NCI-H510A (cell line): ENCODE measurements at places on chromosomes 16 and 17.
A peak's percentile ranks its signal among the peaks of the same experiment; 100 is the strongest.

DNA sequence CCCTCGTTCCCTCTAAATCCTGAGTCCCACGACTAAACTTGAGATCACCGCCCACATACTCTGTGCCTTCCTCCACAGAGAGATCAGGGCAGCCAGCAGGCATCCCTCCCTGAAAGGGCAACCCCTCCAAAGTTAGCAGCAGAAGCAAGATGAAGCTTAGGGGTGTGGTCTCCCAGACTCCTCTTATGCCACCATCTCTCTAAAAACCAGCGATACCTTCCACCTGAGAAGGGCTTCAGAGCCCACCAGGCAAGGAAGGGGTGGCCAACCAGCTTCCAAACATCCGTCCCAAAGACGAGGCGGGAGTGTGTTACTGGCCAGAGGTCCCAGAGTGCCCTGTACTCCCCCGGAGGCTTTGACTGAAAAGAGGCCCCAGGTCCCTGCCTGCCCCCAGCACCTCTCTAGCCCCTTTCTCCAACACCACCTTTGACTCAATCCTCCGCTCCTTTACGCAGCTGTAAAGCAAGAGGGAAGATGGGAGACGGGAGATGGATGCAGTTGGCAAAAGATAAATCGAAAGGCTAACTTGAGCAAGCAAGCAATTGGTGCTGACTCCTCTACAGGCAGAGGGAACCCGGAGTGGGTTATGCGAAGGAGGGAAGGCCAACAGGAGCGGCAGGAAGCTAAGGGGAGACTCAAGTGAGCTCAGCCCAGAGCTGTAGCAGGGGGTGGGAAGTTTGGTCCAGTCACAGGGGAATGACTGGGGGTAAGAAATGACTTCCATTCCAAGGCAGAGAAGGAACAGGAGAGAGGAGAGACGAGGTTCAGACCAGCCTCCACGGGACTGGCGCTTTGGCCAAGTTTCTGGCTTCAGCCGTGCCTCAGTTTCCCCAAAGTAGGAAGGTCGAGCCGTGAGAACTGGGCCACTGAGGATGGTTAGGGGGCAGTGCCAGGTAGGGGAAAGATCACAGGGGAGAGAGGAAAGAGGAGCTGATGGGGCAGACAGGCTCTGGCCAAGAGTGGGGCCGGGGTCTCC lies 1.0 kb downstream of the ST3GAL2 start:
- no peak for DNase-seq

- DNase-seq = no peak
These were observed 57.5 kb downstream of the CYB5B start for GRCh38 chr16:69481901-69482341.

- peak; percentile 49 for DNase-seq
These were observed 34.5 kb downstream of the USP7 start for GRCh38 chr16:8929086-8929748.

DNA sequence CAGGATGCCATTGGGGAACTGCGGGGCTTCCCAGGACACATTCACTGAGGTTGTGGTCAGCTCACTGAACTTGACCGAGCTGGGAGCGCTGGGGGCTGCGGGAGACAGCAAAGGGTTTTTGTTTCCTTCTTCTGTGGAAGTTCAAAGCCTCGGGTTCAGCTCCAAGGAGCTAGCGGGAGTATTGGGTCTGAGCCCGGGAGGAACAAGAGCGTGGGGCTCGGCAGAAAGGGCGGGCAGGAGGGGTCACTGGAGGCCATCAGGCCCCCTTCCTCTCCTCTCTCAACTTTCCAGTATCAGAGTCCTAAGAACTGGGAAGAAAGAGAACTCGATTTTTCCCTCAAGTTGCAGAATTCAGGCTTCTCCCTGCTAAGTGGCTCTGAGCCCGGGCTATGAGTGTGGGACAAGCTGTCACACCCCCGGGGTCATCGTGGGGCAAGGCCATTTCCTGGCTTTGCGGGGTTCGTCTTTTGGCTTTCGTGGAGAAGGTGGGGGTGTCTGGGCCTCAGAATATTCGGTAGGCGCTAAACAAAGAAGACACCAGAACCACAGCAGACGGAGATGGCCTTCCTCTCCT lies 53.6 kb upstream of the CDC42EP4 start:
- no peak for DNase-seq

DNA sequence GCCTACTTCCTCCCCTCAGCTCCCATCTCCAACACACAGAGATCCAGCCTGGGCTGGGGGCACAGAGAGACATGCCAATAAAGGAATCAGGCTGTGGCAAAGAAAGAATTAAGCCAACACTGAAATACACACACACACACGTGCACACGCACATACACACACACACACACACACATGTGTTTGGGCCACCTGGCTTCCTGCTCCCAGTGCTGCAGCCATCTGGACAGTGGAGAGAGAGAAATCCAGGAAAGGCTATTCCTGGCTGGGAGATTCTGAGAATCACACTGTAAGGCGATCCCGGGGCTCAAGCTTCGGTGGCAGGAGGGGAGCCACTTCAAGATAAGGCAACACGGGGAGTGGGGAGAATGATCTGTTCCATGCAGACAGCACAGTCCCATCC lies 72.4 kb downstream of the NOG start:
- no peak for DNase-seq

- no peak for DNase-seq
These were observed 9.0 kb downstream of the CUEDC1 start for GRCh38 chr17:57945996-57946797.

DNA sequence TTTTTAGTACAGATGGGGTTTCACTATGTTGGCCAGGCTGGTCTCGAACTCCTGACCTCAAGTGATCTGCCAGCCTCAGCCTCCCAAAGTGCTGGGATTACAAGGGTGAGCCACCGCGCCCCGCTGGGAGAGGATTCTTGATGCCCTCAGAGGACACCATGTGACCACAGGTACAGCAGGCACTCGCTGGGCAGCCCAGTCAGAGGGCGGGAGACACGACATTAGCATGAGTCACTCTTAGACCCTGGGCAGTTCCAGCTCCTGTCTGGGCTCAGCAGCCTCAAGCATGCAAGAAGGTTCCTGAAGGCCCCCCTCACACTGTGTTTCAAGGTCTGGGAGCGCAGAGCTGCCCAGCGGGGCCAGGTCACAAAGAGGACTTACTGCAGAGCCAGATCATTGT lies 11.9 kb downstream of the STAC2 start:
- DNase-seq = no peak

DNA sequence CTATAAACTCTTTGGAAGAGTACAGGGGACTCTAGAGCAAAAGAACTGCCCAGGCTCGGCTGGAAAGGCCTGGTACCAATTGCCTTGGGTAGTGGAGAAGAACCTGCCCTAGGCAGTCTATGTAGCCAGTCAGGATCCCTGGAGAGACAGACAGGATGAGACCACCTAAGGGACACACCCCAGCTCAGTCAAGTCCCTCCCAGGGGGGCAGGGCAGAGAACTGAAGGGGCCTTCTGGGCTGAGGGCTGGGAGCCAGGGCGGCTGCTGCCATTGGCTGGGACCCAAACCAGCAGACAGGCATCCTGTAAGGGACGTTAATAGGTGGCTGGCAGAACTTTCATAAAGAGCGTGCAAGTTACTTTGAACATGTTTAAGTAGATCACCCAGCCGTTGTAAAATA lies 12.8 kb upstream of the SLC38A8 start:
- no peak for DNase-seq

DNA sequence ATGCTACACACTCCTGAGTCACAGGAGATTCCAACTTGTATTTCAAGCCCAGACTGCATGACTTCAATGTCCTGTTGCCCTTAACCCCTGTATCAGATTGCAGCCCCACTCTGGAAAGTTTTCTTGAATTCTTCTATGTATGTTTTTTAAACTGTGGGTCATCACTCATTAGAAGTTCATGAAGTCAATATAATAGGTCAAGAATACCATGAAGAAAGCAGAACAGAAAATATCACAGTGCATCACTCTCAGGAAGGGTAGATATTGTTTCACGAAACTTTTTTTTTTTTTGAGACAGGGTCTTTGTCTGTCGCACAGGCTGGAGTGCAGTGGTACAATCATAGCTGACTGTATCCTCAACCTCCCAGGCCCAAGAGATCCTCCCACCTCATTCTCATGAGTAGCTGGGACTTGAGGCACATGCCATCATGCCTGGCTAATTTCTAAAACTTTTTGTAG lies 20.5 kb downstream of the PRKCB start:
- no peak for DNase-seq

DNA sequence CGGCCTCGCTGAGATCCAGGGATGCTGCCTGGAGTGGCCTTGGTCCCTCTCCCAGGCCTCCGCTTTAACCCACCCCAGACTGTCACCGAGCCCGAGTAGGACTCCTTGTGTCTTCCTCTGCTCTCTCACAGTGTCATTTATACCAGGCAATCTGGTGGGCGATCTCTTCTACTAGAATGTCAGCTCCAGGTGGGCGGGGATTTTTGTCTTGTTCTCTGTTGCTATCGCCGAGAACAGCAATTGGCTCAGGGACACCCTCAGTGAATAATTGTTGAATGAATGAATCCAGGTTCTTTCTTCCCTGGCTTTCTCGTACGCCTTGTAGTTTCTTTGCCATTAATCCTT lies 591 bp downstream of the DHX38 start:
- no peak for DNase-seq

- peak; percentile 67 for DNase-seq
These were observed 13.2 kb upstream of the AURKB start for GRCh38 chr17:8223356-8224126.

- DNase-seq = no peak
These were observed 116.1 kb upstream of the IRX6 start for GRCh38 chr16:55207693-55208428.

- no peak for DNase-seq
These were observed 204.8 kb downstream of the TANC2 start for GRCh38 chr17:63170795-63171194.

DNA sequence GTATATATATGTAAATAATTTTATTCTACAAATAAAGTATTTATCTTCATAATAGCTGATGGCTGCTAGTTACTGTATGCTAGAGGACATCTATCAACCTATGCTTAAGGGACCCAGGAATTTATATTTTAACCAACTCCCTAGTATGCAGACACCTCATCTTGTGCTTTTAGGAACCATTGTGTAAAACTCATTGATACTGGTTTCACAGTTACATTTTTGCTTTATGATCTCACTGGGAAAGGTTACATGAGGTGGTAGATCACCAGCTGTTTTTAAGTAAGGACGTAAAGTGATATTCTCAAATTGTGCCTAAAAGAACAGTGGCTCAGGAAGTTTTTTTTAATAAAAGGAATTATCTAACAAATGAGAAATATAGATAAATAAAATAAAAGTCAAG lies 56.4 kb downstream of the VMP1 start:
- no peak for DNase-seq
